Fibroblast of the aortic adventitia (primary cell): ENCODE measurements at places on chromosomes 3 and 15. TPM values are rescaled to one million over a fixed set of nuclear protein-coding genes. Genes with fewer than 3 reads are reported as not detected.

Gene VGLL3
- total RNA-seq, result 38.8 and 47.4 TPM in 2 replicates

Gene THPO
- 0.49 TPM in 1 of 2 replicates, not detected in the other for total RNA-seq

Gene C3orf38
- total RNA-seq, result 17.3 and 42.4 TPM in 2 replicates

Gene CCR8
- total RNA-seq, result not detected in 2 replicates

Gene AADACL2
- 0.90 TPM in 1 of 2 replicates, not detected in the other for total RNA-seq

Gene DAZL
- total RNA-seq, result not detected in 2 replicates

Gene EDEM1
- total RNA-seq, result 25.8 and 32.6 TPM in 2 replicates

Gene RHCG
- not detected in 2 replicates for total RNA-seq

Gene TFRC
- 80.3 and 143 TPM in 2 replicates for total RNA-seq

Gene BTLA
- not detected in 2 replicates for total RNA-seq

Gene CHRM5
- total RNA-seq, result not detected in 2 replicates

Gene FBXO40
- under 0.01 TPM in 1 of 2 replicates, not detected in the other for total RNA-seq

Gene SKOR1
- total RNA-seq, result 0.08 and 0.09 TPM in 2 replicates

Gene CFAP44
- total RNA-seq, result 5.1 and 11.0 TPM in 2 replicates

Gene LRRIQ4
- total RNA-seq, result 0.09 TPM in 1 of 2 replicates, not detected in the other

Gene TBC1D21
- not detected in 2 replicates for total RNA-seq

Gene DLL4
- total RNA-seq, result 0.08 and 0.09 TPM in 2 replicates

Gene NAA50
- total RNA-seq, result 142 and 242 TPM in 2 replicates

Gene CPEB1
- 25.5 and 40.9 TPM in 2 replicates for total RNA-seq

Gene HGD
- total RNA-seq, result 0.09 and 0.57 TPM in 2 replicates

Gene GREM1
- 25.1 and 181 TPM in 2 replicates for total RNA-seq

Gene GPR27
- total RNA-seq, result 0.25 TPM in 1 of 2 replicates, not detected in the other

Gene DPPA2
- not detected in 2 replicates for total RNA-seq

Gene TYRO3
- total RNA-seq, result 8.0 and 20.2 TPM in 2 replicates

Gene C3orf62
- 1.3 and 2.9 TPM in 2 replicates for total RNA-seq

Gene SATB1
- 23.3 and 62.5 TPM in 2 replicates for total RNA-seq

Gene KCNMB3
- 0.08 and 2.2 TPM in 2 replicates for total RNA-seq

Gene UCN2
- 0.54 TPM in 1 of 2 replicates, not detected in the other for total RNA-seq

Gene UNC13C
- 0.81 TPM in 1 of 2 replicates, not detected in the other for total RNA-seq

Gene RASGRF1
- total RNA-seq, result not detected in 2 replicates

Gene NUTM1
- total RNA-seq, result under 0.01 TPM in 1 of 2 replicates, not detected in the other

Gene INKA1
- total RNA-seq, result 4.4 and 9.5 TPM in 2 replicates

Gene VEPH1
- 27.4 and 152 TPM in 2 replicates for total RNA-seq

Gene AGBL1
- not detected in 2 replicates for total RNA-seq

Gene MAGI1
- 13.0 and 30.2 TPM in 2 replicates for total RNA-seq

Gene TRPC1
- total RNA-seq, result 26.1 and 26.7 TPM in 2 replicates

Gene GABRB3
- 0.81 and 2.2 TPM in 2 replicates for total RNA-seq

Gene STRIT1
- total RNA-seq, result not detected in 2 replicates

Gene NDN
- 28.4 and 89.0 TPM in 2 replicates for total RNA-seq

Gene NPAP1
- total RNA-seq, result 0.16 TPM in 1 of 2 replicates, not detected in the other

Gene CYP1A1
- 0.63 TPM in 1 of 2 replicates, not detected in the other for total RNA-seq

Gene POPDC2
- 0.27 and 1.6 TPM in 2 replicates for total RNA-seq

Gene CILP
- total RNA-seq, result under 0.01 and 0.16 TPM in 2 replicates
